ENCODE measurements at places on chromosomes 2 and 18.

DNA sequence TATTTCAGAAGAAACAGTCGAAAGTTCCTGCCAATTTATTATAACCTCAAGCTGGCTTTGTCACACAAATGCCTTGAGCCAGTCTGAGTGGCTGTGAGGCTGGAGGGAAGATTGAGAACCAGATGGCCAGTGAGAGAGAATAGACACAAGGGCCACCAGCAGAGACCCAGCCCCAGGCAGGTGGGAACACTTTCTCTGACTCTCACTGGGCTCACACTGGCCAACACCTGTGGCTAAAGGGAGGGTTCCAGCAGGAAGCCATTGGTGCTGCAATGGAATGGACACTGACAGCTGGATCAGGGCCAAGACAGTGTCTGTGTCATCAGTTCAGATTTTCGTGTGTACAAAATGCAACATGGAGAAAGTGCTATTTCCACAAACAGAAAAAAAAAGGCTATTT lies 29.9 kb downstream of the LOXHD1 start:
- no peak for DNase-seq

DNA sequence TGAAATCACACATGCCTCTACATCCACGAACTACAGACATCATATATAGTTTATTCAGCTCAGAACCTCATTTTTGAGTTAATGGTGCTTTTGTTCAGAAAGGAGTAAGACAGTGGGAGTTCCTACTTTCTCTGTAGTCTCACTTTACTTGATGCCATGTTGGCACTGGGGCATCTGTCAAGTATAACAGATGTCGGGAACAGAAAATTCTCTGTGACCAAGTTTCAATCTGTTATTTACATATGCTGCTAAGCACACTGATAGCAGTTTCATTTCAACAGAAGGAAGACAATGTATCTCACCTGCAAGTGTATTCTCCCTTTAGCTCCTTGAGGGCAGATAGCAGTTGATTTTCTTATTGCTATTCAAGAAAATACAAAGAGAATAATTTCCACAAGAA lies 774.1 kb downstream of the METTL4 start:
- DNase-seq, result no peak

DNA sequence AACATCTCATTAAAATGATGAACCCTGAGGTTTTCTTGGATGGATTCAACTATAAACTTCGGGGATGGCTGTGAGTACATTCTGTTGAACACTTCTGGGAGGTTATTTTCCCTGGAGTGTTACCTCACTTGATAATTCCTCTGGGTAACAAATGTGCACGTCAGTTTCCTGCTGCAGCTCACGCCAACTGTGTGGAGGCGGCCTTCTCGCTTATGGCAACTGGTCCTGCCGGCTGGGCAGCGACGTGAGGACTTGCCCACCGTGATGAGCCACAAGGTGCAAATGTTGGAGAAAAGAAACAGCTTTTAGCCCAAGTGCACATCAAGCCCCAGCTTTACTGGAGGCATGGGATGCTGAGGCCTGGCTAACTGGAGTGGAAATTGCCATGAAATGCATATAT lies 15.9 kb downstream of the MYCN start:
- no peak for DNase-seq

DNA sequence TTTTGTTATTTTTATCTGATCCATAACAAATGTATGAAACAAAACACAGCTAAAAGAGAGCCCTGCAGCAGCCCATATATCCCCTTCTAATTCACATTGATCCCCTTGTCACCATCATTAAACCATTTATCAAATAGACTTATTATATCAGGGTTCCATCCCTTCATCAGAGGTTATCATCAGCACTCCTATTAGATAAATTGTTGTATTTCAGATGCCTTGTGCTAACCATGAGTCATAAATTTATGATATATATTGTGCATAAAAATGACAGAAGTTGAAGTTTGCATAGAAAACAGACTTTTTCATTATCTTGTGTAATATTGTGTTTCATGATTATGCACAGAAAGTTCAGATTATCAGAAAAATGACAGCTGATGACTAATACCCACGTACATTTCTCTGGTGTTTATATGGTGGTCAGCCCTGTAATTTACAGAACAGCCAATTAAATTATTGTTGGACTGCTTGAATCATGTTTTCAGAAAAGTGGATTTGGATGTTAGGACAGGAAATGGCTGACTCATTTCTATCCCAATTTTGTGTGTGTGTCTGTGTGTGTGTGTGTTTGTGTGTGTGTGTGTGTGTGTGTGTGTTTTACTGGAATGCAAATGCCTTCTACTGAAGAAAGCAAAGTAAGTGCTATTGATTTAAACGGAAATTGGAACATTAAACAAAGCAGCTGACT lies 80.9 kb downstream of the PPP1R1C start:
- no peak for DNase-seq

DNA sequence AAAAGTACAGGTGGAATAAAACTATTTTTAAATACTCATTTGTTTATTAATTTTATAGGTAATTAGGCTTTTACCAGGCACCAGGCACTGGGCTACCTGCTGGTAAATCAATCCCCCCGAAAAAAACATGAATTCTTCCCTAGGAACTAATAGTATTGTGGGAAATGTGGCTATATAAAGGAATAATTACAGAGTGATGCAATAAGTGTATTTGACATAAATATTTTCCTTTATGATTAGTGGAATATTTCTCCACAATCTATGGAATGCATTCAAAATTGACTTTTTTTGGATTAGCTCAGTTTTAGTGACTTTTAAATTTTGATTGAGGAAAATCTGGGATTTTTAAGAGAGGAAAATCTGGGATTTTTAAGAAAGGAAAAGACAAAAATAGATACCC lies 109.7 kb upstream of the BZW1 start:
- DNase-seq, result no peak

DNA sequence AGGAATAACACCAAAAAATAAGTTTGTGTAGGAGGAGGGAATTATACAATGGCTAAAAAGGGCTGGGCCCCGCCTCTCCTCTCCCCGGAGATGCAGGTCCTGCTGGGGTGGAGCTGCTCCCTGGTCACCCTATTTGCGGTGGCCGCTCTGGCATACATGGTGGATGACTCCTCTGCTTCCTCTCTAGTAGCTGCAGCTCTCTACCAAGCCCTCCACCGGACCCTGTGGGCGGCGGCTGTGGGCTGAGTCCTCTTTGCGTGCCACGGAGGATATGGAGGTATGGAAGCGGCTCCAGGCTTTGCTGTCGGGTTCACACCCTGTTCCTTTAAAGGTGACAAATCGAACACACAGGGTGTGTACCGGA lies 77.1 kb upstream of the SEC11C start:
- no peak for DNase-seq

DNA sequence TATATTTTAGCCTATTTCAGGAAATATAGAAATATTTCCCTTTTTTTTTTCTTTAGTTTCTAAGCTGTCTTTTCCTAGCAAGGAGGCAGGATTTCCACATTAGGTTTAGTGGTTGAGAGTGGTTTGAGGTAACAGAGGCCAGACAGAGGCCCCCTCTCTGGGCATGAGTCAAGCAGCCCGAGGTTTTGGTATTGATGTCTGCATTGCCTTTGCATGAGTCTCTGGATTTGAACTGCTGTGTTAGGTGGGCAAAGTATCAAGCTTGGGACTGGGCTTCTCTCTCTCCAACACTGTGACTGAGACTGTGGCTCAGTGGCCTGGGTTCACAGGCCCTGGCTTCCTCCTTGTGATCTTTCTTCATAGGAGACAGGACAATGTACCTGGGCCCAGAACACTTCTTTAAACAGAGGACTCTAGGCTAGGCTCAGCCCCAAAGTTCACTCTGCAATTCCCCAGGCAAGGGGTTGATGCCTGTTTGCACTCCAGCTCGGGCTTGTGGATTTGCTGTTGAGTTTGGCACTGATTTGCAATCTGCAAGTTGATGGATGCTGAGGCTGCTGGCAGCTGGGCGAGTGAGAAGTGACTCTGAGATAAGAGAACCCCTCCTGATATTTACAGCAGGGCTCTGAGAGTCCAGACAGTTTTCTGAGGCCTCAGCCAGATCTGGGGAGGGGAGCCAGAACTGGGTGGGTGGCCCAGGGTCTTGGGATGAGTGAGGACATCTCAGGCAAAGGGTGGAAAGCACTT lies 271.2 kb downstream of the EN1 start:
- no peak for DNase-seq

DNA sequence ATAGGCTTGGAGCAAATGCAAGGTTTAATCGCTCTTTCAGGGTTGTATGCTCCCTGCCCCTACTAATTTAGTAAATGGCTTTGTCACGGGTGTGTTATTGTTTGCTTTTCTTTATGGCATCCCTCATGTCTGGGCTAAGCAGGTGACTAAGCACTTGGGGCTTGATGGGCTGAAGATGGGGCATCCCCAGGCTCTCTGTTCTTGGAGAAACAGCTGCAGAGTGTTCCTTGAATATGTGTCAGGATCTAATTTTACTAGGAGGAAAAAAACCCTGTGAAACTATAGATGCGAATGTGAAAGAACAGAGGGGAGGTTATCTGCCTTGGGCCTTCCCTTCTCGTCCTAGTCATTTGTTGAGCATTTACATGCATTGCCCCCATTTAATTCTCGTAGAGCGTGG lies 94.7 kb upstream of the TAF1B start:
- no peak for DNase-seq

DNA sequence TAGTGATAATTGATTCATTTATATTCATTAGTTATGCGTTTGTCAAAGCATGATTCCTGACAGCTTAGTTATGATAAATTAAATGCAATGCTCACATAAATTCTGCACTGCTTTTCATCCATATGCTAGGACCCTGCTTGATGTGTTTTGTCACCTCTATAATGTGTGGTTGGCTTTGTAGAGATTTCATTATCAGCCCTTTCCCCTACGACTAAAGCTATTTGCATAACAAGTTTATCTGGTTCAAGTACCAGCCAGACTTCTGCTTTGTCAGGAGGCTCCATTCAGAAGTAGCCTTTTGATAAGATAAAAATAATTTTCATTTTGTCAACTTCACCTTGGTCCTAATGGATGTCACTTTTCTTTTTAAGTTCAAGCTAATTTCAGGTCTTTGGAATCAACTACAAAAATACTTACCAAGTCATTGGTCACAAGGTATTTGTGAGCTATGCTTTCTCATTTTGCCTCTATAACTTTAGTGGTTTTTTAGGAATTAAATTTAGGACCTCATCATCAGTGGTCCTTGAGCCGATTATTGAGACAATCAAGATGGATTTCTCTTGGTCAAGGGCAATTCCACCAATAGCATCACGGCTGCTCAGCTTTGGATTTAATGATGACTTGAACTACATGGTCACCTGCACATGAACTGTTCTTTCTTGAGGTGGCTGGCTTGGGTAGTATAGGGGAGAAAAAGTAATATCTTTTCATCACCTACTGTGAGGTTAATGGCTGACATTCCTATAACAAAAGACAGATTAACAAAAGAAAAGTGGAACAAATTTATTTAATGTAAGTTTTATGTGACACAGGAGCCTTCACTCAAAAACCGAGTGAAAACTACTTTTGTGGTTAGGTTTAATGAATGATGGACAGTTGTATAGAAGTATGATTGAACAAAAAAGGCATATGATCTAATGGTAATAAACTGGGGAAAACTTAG lies 162.1 kb downstream of the MYO3B start:
- no peak for DNase-seq

DNA sequence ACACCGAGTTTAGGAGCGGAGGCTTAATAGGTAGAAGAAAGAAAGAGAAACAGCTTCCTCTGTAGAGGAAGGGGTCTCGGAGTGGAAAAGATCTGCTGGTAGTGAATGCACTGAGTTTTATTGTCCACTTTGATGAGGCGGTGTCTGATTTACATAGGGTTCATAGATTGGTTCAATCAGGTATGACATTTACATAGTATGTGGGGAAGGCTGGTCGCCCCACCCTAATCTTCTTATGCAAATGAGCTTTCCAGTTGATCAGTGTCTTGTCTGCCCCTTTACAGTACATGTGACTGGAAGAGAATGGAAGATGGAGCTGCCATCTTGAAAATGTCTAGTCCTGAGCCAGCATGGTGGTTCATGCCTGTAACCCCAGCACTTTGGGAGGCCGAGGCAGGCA lies 19.9 kb upstream of the CNOT11 start:
- no peak for DNase-seq

GRCh38 chr2:237722616-237723015 lies 76.0 kb upstream of the RBM44 start:
- no peak for DNase-seq

DNA sequence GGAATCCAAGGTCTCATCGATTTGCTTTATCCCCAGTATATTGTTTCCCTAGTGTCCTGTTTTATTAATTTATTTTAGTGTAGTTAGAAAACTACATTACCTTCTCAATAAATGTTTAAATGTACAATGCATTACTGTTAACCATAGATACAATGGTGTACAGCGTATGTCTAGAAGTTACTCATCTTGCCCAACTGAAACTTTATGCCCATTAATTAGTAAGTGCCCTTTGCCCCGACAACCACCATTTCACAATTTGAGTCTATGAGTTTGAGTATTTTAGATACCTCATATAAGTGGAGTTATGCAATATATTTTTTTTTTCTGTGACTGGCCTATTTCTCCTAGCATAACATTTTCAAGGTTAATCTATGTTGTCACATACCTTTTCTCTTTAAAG lies 1343.0 kb upstream of the SLC39A10 start:
- no peak for DNase-seq
